Breast epithelium (tissue), 4 donors: ENCODE measurements at places on chromosomes 6 and 20.

- DNase-seq, result no peak
Measured at GRCh38 chr20:36854348-36855240, 21.3 kb upstream of the TLDC2 start.

DNA sequence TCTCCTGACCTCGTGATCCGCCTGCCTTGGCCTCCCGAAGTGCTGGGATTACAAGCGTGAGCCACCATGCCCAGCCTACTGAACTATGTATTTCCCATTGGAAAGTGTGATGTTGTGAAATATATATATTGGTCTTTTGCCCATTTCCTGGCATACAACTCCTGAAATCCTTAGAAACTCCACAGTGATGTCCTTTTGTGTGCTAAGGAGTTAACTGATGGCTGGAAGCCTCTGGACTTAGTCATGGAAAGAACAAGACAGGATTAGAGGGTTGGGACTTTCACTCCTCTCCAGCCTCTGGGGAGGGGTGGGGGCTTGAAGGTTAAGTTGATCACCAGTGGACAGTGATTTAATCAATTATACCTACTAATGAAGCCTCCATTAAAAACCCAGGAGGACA, 7.1 kb downstream of the PANK2 start:
- no peak for DNase-seq

GRCh38 chr6:6659600-6660327, 71.2 kb downstream of the LY86 start:
- DNase-seq, result no peak

- peak; percentile 93 for DNase-seq
Measured at GRCh38 chr20:17875106-17875980, 93.3 kb downstream of the SNX5 start.

- DNase-seq, result no peak
Measured at GRCh38 chr6:101422251-101422650, 28.7 kb downstream of the GRIK2 start.

DNA sequence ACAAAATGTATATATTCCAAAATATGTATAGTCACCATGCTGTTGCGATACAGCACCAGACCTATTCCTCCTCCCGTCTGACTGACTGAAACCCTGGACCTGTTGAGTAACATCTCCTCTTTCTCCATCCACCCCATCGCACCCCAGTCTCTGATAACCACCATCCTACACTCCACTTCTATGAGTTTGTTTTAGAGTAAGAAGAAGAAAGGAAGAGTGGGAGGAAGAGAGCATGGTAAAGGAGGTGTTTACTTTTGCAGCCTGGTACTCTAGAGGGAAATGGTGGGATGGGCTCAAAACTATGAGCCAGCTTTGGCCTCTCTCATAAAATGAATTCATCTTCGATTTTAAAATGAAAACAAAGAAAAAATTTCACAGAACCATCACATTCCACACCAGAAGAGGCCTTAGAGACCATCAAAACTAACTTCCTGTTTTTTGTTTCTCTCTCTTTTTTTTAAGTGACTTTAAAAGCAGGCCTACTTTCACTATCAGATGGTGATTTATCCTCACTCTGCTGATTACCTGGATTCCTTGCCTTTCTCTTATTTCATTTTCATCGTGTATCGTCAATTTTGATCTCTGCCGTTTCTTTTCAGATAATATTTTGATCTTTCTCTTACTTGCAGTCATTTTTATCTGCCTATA, 16.8 kb upstream of the FUCA2 start:
- no peak for DNase-seq
